ENCODE measurements at places on chromosomes 4 and X.

GRCh38 chr4:169603312-169603711 is 9.1 kb downstream of the NEK1 start:
- DNase-seq = no peak

DNA sequence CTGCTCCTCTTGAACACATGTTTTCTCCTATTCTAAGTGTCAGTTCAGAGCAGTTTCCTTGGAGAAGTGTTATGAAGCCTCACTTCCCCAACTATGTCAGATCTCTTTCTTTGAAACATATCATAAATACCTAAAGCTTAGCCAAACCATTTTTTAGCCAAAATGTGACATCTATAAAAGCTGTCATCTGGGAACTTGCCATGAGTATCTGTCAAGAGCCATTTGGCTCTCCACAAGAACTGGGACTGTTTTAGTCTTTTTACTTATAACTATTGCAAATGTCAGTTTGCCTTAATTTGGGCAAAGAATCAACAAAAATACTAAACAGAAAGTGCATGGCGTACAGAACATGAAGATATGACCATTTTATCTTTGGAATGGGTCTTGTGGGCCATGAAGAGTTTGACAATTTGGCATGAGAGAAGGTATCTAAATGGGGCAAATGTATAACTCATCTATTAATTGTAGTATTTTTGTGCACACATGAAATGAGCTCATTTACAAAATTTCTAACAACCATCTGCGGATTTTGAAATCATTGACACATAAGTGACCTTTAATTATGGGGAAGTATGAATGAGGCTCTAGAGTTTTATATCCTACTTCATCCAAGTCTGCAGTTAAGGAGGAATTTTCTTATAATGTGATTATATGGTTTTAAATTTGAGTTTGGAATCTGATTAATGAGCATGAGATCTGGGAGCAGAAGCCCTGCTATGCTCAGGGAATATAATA is 129.1 kb upstream of the PACRGL start:
- DNase-seq = no peak

DNA sequence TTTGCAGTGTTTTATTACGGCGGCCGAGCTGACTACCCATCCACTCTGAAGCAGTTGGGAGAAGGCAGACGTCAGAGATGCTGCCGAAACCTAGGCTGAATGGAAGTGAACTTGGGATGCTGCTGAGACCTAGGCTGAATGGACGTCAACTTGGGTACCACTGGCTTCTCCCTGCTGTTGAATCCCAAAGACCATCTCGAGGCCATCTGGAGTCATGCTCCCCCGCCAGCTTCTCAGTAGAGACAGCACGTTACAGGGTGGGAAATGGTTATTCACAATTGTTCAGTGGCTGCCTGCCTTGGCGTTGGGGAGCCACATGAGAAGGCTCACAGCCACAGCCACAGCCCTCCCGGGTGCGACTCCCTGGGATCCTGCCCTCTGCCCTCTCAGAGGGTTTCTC is 40.9 kb downstream of the P2RY8 start:
- DNase-seq = no peak

DNA sequence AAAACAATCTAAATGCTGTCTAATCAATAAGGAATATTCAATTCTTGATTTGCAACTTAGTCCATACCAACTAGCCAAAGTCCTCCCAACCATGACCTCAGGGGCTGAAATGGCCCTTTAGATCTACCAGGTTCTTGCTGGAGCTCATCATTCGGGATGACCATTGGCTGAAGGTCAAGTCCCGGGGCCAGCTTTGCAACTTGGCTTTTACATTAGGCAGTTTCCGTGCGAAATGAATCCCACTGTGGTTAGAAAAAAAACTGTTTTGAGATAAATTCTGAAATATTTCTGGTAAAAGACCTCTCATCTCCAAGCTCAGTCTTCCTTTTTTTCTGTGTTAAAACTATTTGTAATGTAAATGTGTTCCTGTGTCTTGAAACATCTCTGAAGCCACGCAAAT is 178.6 kb downstream of the TENM3 start:
- no peak for DNase-seq

DNA sequence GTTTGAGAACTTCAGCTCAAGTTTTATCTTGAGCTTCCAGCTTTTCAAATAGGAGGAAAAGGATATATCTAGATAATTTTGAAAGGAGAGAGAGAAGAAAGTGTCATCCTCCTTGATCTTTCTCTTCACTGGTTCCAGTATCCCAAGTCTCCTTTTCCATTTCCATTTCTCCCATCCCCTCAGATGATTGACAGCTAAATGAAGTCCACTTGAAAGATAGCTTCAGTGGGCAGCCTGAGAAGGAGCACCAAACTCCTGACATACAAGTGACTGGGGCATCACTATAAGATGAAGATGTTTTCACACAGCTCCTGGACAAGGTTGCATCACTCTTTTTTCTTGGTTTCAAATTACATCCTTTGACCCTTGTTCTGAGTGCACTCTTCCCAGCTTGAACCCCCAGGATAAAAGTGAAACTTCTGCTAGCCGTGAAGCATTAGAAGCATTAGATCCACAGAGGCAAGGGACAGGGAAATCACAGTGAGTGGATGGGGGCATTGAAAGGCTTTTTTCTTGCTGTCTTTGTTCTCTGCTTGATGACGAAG is 17.5 kb upstream of the MAGEA10 start:
- no peak for DNase-seq

- DNase-seq = no peak
These were observed 22.4 kb upstream of the HPSE start for GRCh38 chr4:83356899-83357661.

GRCh38 chrX:67961516-67961915 is 417.7 kb downstream of the AR start:
- no peak for DNase-seq

DNA sequence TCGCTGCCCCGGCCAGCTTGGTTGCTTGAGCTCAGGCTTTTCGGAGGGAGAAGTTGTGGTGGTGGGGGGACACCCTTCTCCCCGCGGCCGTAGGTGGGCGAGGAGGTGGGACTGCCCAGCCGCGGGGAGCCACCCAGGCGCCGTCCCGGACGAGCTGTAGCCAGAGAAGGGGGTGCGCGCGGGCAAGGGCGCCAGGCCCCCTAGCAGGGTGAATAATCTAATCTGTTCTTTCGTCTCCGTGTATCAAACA is 3.1 kb downstream of the MID1IP1 start:
- peak; percentile 5 for DNase-seq

- DNase-seq = no peak
These were observed 160.1 kb downstream of the EFHC2 start for GRCh38 chrX:44183329-44183728.

GRCh38 chr4:37749398-37749988 is 63.3 kb upstream of the RELL1 start:
- no peak for DNase-seq

DNA sequence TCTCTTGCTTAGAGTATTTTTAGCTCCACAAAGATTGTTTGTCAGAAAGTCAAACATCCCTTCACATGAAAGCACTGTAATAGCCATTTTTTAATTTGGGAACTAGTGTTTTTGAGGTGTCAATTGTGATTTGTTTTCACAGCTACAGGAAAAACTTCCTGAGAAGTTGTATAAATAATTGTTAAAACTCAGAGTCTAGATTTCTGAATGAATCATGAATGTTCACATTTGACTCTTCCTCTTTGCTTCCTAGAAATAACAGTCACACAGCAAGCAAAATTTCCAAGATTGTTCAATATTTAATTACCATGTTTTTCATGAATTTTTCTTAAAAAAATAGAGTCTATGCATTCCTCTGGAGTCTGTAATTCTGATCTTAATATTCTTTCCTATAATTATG is 156.9 kb upstream of the SLC7A11 start:
- no peak for DNase-seq

DNA sequence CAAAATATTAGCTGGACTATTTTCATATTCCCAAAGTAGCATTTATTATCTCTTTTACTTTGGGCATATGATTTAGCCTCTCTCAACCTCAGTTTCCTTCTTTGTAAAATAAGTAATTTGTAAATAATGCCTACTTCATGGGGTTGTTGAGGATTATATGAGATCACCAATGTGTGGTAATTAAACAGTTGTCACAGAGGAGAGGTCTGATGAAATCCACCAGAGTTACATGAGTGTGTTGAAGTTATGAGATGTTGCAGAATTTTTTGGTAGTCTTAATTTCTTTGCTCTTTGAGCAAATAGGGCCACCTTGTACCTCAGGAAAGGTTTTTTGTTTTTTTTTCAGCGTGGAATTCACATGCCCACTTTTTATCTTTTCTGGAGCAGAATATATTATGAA is 1.4 kb downstream of the COX7B start:
- DNase-seq = no peak

All from T-helper 9 cell (primary cell).